Lower lobe of right lung (tissue), 2 donors: ENCODE measurements at places on chromosomes 13 and 19. TPM values are rescaled to one million over a fixed set of nuclear protein-coding genes. Genes with fewer than 3 reads are reported as not detected.

OPA3 gene
- total RNA-seq, result 11.3 TPM

INAFM1 gene
- 18.0 TPM for total RNA-seq

CD37 gene
- 175 TPM for total RNA-seq

FAAP24 gene
- total RNA-seq, result 2.9 TPM

EPN1 gene
- total RNA-seq, result 105 TPM

VAV1 gene
- 36.2 TPM for total RNA-seq

FPR2 gene
- total RNA-seq, result 29.4 TPM

DNA sequence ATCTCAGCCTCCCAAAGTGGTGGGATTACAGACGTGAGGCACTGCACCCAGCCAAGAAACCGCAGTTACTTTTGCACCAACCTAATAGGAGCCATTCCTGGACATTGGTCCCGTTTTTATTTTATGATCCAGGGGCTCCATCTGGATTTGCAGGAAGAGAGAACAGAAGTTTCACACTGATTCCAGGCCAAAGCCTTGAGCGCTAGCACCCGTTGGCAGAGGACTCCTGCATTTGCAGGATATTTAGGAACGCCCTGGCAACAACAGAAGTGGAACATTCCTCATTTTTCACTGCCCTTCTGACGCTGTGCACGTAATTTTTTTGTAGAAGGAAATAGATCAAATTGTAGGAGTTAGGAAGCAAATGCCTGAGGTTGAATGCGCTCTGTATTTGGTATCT, 11.7 kb upstream of the SULT2A1 start:
- DNase-seq, result no peak

DNA sequence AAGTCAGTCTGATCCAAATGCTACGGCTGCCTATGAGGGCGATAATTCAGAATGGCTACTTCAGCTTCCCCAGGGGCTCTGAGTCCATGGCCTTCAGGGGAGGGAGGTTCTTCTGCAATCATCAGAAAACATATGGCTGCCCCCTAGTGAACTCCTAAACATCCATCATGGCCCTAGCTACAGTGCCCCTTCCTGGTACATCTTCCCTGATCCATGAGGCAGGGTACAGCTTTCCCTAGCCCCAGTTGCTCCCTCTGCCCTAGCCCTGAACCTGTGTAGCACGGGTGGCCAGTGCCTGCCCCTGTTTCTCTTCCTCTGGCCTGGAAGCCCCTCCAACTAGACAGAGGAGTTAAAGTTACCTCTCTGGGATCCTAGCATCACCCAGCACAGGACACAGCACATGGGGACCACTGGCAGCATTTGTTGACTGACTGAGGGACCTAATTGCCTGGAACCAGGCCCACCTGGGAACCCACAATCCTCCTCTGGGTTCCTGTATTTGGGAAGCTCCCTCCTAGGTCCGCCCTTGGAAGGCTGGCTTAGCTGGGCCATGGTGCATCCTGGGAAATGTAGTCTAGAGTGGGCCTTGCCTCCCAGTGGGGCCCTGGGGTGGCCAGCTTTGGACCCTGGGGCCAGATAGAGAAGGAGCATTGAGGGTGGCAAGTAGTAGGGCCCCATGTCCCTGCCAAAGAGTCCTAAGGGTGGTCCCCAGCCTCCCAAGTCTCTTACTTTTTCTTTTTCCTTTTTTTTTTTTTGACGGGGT, 17.7 kb upstream of the SEMA6B start:
- DNase-seq, result no peak

- DNase-seq, result no peak
Observed at GRCh38 chr13:98974053-98974452, 3.8 kb downstream of the DOCK9 start.

DNA sequence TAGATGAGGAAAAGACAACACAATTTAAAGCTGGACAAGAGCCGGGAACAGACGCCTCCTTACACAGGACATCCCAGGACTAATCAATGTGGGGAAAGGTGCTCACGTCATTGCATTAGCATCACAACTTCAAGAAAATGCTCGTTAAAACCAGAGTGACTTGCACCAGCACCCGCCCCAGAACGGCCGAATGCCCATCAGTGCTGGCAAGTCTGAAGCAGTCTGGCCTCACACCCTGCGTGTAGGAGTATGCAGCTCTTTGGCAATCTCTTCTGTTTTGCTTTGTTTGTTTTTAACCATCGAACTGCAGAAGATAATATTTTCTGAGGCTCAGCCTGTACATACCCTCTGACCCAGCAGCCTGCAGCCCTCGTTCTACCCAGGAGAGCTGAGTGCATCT, 44.8 kb upstream of the LDLR start:
- no peak for DNase-seq

DNA sequence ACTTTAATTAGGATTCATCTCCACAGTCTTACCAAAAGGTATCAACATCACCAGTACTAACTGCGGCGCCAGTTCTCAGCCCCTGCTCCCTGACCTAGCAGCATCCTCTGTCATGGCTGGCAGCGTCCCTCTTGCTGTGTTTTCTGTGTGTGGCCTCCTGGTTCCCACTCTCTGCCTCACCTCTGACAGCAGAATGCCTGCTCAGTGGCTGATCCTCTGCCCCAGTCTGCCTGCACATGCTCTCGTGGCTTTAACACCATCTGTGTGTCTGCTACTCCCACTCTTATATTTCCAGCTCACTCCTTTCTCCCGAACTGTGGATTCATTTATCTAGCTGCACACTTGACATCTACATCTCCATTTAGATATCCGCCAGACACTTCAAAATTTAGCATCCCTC, 341.5 kb downstream of the MTUS2 start:
- no peak for DNase-seq

DNA sequence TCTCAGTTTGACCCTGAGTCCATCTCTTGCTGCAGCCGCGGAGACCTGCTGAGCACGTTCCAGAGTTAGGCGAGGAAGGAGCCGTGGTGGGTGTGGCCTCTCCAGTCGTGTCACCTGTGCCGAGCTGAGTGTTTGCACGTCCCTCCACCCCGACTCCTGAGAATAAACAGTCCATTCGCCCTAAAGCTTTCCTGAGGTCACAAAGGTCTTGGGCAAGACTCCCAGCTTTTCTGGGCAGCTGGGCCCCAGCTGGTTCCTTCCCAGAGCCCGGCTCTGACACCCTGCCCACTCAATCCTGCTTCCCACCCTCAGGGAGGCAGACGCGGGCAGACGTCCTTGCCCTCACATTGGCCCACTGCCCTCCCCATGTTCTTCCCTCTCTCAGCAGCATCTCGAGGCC, 142.2 kb downstream of the KCTD15 start:
- peak; percentile 69 for DNase-seq

DNA sequence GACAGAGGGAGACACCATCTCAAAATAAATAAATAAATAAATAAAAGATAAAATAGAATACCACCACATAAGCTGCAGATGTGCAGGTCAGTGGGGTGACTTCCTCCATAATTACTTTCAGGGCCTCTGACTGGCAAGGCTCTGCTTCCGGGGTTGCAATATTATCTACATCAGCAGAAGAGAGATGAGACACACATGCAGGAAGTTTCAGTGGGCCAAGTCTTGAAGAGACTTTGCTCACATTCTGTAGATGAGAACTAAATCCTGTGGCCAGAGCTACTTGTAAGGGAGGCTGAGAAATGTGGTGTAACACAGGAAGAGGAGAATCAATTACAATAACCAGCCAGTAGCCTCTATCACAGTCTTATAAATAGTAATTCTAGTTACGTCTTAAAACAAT, 89.9 kb upstream of the MAB21L1 start:
- DNase-seq, result no peak

DNA sequence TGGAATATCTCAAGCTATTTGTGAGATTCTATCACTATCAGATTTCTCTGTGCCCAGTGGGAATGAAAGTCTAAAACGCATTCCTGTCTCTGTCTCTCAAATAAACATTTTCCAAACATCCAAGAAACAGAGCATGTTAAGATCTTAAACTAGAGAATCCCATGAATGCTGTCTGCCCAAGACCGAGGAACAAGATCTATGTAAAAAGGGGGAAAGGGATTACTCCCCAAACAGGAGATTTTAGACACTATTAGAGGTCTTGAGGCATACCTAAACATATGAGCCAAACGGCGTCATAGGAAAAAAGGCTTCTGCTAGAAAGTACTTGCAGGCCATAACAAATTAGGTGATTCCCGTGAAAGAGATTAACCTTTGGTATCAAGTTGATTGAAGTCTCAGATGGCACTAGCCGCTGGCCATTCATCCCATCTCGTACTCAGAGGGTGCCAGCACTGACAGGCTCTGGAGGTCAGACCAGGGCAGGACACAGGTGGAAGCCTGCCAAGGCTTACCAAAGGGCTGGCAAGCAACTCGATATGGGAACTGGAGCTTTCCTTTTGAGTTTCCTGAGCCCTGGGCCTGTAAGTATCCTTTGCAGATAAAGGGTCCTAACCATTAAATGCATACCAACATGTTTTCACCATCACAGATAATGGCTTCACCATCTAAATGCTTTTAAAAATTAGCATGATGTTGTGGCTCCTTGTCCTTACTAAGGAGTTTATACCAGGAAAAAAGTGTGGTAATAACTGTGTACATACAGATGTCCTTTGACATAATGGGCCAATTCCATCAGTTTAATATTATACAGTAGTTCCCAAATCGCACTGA, 225.2 kb downstream of the FOXO1 start:
- DNase-seq, result peak; percentile 55

DNA sequence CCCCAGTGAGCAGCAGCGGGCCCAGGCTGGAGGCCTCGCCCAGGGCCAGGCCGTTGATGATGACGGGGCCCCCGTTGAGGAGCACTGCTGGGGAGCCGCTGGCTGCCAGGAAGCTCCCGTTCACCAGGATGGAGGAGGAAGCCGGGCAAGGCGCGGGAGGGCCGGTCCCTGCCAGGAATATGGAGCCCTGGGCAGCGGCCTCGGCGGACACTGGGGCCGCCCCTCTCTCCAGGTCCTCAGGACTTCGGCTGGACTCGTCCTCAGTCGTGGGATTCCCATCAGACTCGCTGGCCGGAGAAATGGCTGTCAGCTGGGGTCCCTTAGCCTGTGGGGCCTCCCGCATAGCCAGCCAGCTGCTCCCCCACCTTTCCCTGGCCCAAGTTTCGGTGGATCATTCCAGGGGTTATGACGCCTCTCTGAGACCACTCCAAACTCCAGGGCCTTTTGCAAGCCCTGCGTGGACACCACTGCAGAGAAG, 2.1 kb downstream of the SIX5 start:
- no peak for DNase-seq

- peak; percentile 94 for DNase-seq
Observed at GRCh38 chr19:12806242-12807081, at the start of gene RNASEH2A. Gene RNASEH2A (plus strand): TSS chr19:12806584. CDS start chr19:12806674, 90 bp downstream.

DNA sequence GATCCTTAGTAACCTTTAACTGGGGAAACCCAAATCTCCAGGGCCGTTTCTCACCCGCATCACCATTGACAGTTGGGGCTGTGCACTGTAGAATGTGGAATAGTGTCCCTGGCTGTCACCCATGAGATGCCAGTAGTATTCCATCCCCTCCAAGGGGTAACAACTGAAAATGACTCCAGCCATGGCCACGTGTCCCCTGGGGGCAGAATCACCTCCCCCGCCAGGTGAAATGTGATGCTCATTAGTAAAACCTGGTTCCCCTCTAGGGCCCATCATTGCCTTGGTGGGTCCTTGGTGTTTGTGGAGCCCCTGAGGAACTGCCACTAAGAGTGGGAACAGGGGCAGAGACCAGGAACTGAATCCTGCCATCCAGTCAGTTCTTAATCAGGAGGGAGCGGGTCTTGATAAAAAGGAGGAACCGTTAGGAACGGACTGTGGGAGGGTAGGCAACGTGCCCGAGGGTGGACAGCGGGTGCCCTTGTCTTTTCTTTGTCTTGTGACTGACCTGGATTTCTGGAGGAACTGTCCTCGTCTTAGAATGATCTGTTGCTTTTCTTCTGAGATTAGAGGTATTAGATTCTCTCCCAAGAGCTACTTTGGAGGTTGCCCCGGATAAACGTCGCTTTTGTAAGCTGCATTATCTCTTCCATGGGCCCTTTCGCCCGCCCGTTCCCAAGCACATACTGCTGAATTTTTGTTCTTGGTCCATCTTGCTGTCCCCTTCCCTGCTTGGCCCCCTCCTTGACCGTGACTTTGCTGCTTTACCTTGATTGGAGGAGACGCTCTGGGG, 3.5 kb downstream of the MYO9B start:
- DNase-seq, result no peak

DNA sequence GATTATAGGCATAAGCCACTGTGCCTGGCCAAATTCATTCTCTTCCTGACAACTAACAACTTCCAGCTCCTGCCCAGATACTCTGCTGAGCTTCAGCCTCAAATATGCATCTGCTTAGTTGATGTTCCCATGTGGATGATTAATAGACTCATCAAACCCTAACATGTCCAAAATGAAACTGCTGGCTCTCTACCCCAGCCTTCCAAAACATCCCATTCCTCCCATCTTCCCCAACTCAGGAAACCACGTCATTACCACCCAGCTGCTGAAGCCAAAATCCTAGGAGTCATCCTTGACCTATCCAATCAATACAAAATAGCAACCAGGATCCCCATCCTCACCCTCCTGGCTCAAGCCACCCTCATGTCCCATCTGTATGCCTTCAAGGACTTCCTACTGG, 20.9 kb downstream of the POU2F2 start:
- no peak for DNase-seq
